ENCODE measurements at places on chromosomes 3 and 15.

GRCh38 chr3:41872157-41872556, 89.7 kb downstream of the ULK4 start:
- peak; percentile 20 for DNase-seq

GRCh38 chr3:111605018-111605417, 9.9 kb upstream of the ZBED2 start:
- peak; percentile 52 for DNase-seq

GRCh38 chr3:126107957-126108675, 24.2 kb upstream of the SLC41A3 start:
- DNase-seq: no peak

DNA sequence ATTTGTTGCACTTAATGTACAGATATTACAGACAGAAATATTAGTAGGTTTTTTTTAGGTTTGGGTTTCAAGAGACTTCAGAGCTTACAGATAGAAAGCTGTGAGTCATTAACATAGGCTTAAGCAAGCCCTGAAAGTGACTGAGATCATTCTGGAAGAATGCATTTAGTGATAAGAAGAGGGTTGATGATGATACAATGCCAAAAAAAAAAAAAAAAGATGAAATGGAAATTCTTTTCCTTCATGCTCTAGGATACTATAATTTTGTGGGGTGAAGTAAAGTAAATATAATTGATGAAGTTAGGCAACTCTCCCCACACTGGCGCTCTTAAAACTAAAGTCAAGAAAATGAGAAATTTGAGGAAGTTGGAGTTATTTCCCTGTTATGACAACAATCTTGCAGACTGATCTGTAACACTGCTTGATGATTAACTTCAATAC, 169.4 kb upstream of the ZNF385D start:
- DNase-seq: peak; percentile 66

DNA sequence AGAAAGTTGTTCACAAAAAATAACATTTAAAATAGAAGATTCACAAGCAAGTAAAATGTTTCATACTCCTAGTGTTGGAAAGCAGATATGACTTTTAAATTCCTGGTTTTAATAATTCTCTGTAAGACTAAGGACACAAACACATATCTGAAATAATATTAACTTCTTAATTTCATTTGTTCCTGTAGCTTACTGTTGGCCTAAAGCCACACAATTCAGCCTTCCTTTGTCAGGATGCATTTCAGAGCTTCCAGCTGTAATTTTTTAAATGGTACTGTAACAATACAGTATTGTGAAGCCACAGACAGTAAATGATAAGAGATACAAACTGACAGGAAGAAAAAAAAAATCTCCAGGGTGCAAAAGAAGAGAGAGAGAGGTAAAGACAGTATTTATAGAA, 84.2 kb downstream of the TMCC1 start:
- no peak for DNase-seq

GRCh38 chr3:187277129-187277462, 14.4 kb downstream of the MASP1 start:
- DNase-seq: no peak

DNA sequence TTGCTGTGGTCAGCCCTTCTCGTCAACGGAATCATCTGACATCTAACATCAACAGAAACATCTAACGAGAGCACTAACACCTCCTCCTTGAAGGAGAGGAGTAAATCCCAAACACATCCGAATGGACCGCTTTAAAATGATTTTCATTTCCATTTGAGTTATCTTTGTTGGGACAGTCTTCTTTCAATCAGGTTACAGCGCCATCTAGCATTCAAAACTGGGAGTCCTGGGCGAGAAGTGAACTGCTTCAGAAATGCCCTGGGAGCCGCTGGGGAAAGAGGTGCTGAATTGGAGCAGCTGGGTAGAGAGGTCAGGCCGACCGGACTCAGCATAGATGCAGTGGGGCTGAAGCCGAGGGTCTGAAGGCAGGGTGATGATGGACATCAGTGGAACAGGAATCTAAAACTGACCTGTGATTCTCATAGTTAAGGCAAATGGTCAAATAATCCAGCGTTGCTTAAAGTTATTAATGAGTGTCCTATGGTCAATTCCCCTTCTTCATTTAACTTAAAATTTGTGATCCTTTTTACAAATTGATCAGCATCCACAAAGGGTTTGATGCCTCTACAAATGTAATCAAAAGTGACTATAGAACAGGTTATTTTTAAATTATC, 170.0 kb upstream of the NDN start:
- DNase-seq: peak; percentile 37

DNA sequence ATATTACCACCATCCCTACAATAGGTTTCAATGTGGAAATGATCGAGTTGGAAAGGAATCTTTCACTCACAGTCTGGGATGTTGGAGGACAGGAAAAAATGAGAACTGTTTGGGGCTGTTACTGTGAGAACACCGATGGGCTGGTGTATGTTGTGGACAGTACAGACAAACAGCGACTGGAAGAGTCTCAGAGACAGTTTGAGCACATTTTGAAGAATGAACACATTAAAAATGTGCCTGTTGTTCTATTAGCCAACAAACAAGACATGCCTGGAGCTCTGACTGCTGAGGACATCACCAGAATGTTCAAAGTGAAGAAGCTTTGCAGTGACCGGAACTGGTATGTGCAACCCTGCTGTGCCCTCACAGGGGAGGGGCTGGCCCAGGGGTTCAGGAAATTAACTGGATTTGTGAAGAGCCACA, 510 bp downstream of the ARL14 start:
- peak; percentile 30 for DNase-seq

DNA sequence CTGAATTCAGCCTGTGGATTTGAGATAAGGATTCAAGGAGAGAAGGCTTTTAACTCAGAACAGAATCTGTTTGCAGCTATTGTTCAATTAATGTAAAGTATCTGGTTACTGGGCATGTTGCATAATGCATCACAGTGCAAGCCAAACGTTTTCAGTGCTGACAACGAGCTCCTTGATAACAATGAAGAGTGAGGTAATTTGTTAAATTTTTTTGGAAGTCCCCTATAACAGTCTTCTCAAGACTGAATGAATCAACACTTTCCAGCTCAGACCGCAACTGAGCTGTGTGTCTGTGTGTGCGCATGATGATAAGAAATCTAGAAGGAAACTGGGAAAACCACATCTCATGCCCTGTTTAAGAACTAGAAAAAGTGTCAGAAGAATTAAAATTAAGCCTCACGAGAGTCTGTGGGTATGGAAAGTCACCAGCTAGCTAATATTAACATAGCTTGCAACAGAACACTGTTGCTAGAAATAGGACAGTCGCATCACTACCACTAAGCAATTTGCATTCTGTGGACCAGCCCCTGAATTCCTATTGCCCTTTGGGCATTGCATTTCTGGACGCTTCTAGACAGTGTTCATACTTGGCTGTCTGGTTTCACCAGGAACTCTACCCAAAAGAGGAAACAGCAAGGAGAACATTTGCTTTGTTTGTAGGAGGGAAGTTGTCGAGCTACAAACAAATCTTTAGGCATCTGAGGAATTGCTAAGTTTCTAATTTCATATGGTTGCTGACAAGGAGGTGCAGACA, 43.7 kb upstream of the ATP2C1 start:
- DNase-seq: peak; percentile 89

- DNase-seq: no peak
These were observed 26.4 kb upstream of the KLF13 start for GRCh38 chr15:31300208-31300661.

DNA sequence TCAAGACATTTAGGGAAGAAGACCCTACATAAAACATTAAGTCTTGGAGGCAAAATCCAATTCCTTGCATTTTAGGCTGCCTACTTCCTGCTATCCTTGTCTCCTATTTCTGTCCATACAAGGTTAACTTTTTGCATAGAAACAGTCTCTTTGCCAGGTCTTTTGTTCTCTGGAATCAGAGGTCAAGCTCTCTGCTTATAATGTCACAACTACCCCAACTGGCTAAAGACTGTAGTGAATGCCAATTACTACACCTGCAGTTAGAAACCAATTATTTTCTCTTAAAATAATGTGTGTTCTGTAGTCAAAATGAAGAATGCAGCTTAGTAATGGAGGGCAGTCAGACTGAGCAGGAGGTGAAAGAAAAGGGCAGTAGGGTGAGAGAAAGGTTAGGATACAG, 856.2 kb downstream of the TUSC7 start:
- no peak for DNase-seq

DNA sequence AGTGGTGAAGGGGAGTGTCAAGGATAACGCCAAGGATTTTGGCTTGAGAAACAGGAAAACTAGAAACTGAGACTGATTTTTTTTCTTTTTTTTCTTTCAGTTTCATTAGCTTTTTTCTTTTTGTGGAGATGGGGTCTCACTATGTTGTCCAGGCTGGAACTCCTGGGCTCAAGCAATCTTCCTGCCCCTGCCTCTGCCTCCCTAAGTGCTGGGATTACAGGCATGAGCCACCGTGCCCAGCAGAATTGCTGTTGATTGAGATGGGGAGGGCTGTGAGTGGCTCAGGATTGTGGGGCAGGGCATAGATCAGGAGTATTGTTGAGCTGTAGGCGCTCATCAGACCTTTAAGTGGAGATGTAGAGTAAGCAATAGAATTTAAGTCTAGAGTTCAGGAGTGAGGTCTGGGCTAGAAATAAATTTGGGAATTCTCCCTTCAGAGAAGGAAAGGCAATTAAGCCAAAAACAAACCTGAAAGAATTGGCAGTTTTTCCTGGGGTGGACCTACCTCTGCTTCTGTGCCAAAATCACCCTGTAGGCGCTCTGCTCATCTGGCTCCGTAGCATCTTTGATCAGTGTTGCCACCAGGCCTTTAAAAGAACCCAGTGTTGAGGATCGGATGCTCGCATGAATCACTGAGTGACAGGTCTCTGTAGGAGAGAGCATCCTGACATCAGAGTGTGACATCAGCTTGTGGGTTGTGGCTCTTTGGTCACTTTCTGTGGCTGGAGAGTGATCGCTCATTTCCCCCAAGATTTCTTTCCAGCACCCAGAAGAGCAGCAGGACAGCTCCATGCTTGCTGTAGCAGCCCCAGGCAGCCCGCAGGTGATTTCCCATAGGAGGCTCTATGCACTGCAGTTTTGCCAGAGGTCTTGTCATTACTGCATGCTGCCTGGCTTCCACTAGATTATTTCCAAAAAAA, 15.8 kb downstream of the ABHD17C start:
- DNase-seq: peak; percentile 49

- DNase-seq: peak; percentile 61
These were observed 9.5 kb downstream of the CAV3 start for GRCh38 chr3:8743021-8743601.

DNA sequence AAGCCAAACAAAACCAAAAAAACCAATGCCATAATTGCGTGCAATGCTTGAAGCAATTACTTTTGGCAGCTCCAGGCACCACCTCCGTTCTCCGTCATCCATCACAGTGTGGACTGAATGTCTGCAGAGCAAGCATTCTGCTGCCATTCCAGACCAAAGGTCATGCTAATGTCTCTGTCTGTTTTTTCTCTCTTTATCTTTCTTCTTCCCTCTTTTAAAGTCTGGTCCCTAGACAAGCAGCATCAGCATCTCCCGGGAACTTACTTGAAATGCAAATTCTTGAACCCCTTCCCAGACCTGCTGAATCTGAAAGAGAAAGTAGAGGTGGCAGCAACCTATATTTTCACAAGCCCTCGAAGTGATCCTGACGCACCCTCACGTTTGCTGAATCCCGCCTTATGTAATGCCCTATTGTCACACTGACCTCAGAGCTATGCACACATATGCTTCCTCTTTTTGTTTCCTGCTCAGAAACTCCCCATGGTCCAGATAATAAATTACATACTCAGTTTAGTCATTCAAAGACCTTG, 297.3 kb upstream of the PROK2 start:
- no peak for DNase-seq

DNA sequence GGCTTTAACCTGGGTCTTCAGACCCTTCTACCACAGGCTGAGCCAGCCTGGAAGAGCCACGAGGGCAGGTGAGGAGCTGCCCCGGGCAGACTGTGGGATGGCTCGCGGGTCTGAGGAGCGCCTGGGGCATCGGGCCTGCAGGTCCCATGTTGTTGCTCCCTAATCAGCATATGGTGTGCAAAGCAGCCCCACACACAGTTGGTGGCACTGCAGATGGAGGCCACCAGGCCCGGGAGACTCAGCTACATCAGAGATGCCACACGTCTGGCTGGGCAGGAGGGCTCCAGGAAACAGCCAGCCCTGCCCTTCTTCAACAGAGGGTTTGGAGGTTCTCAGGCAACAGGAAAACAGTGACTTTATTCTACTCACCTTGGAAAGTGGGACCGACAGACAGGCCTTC, 63.9 kb downstream of the XXYLT1 start:
- no peak for DNase-seq

DNA sequence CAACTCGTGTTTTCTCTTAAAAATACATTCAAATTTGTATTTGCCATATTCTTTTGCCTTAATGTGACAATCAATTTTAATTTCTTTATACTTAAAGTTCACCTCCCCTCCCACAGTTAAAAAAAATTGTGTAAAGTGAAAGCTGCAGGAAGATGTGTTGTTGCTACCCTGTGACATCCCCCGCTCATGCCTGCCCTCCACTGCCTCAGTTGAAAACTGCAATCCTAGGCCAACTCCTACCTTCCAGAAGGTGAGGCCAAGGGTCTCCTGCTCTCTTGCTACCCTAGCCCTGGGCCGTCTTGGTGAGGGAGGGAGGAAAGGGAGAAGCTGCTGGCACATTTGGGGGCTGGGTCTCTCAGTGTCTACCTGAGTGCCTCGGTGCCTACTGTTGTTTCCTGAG, 57.0 kb upstream of the CMTM7 start:
- DNase-seq: peak; percentile 22

DNA sequence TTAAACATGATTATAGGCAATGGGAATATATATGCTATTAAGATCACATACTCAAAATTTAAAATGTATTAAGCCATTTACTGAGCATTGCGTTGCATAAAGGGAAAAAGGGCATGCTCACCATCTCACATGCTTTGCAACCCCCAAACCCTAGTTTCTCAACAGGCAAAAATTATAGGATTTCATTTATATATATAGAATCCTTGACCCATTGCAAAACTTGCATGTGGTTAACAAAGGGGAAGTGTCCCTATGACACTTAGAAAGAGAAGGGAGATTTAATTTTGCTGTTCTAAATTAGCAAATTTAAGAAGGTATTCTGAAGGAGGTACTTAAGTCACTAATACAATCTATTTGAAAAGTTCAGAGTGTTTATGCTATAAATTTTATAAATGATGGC, 837.8 kb downstream of the DIPK2A start:
- no peak for DNase-seq

DNA sequence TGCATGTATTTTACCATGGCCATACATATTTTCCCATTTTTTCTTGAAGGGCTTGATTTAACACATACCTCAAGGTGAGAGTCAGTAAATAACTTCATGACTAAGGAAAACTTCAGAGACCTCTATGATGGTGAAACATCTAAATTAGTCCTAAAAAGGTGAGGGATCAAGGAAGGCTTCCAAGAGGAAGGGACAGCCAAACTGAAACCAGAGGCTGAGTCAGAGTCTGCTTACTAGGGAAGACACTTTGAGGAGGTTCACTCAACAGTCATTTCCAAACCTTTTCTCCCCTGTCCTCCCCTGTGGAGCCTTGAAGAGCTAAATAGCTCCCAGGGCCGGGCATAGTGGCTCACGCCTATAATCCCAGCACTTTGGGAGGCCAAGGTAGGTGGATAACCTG, 206.6 kb downstream of the SHQ1 start:
- peak; percentile 38 for DNase-seq

GRCh38 chr15:77021088-77021481, 26.2 kb downstream of the PSTPIP1 start:
- DNase-seq: no peak
